ENCODE measurements at places on chromosomes 3 and 15.

DNA sequence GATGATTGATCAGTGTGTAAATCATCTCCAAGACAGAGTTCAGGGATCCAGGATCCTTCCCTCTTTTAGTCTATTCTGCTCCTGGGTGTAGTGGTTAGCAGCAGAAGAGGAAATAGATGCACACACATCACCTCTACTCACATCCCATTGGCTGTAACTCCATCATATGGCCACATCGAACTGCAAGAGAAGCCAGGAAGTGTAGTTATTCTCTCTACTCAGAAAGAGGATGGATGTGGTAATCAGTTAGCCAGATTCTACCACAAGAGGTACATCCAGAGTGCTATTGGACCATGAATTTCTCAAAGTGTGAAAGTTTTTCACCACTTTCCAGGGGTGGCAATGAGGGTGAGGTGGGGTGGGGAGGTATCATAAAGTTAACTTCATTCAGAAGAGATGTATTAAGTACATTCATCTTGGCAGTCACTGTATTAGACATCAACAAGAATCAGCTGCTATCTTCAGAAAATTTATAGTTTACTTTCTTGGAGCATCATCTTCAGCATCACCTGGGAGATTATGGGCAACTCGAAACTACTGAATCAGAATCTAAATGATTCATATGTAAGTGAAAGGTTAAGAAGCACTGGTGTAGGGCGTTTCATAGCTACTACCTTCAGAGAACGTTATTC is 60.6 kb upstream of the GAP43 start:
- DNase-seq: no peak

- no peak for DNase-seq
These were observed 404.1 kb upstream of the ATP11B start for GRCh38 chr3:182389071-182389815.

DNA sequence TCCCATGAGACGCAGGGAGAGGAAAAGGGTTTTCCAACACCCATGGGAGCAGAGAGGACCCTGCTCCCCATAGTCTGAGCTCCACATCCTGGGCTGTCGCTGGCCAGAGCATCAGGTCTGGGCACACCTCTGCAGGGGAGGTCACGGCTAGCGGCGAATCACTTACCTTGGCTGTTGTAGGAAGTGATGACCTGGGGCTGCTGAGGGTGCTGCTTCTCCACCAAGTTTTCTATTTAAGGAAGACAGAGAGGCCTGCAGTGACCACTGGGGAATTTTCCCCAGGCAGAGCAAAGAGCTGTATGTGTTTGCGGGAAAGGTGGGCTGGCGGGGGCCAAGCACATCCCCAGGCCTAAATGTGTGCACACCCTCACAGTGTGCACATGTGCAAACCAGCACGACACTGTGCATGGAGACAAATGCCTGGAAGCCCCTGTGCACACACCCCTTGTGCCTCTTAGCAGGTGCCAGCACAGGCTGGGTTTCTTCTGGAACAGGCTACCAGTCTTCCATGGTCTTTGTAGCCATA is 7.6 kb downstream of the KY start:
- DNase-seq: no peak

DNA sequence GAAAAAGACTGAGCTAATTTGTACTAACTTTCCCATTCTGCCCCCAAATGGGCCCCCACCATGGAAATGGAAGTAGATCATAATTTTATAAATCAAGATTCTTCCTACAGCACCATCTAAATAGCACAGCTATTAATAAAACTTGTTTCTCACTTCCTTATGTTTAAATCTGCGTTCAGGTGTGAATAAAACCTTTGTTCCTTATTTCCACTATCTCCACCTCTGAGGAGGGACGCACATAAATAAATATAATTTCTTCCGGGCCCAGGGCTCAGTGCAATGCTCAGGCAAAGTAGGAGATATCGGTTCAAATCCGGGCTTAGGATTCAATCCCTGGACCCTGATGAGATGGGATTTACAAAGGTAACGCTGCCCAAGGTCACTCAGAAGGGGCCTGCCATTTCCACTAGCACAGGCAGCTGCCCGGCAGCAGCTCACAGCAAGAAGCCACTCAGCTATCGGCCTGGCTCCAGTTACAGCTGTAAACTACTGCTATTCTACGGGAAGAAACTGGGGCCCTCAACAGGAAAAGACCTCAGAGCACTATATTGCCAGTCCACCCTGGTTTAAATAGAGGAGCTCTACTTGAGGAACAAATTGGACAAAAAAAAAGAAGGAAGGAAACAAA is 52.5 kb downstream of the FOXP1 start:
- no peak for DNase-seq

DNA sequence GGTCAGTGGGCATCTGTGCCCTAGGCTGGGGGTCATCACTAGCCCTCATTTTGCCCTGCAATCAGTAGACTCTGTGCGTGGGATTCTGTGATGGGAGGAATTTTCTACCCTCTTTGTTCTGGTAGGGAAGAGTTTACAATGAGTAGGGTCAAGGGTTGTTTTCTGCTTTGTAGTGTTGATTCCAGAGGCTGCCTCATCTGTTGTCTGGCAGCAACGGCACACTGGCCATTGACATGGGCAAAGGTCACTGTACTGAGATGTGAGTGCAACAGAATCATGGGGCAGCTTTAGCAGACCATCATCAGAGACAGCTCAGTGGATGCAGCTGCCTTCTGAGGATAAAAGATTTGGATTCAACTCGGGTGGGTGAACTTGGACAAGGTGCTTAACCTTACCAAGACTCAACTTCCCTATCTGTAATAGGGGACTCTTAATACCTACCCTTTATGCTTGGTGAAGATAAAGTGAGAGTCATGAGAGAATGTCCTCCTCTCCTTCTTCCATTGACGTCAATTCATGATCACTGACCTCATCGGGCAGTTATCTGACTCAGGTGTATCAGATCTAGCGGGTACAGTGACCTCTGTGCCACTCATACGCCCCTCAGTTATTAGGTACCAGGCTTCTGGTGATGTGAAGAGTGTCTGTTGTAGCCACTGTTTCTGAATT is 127.5 kb downstream of the RPLP1 start:
- DNase-seq: no peak

- DNase-seq: no peak
These were observed 239.3 kb upstream of the UBE2E1 start for GRCh38 chr3:23566499-23566898.

- no peak for DNase-seq
These were observed 33.9 kb upstream of the MEIS2 start for GRCh38 chr15:37134244-37134643.
